Caco-2 (cell line): ENCODE measurements at places on chromosomes 11 and 22.

GRCh38 chr11:2459796-2460531, 15.2 kb downstream of the KCNQ1 start:
- peaks cover 6% of the 10 kb centered on the region for H3K4me1 ChIP-seq
- H3K27ac ChIP-seq: no peak overlapping the region
- H3K4me3 ChIP-seq: no peak overlapping the region
- H3K36me3 ChIP-seq: no peaks in the 10 kb centered on the region

DNA sequence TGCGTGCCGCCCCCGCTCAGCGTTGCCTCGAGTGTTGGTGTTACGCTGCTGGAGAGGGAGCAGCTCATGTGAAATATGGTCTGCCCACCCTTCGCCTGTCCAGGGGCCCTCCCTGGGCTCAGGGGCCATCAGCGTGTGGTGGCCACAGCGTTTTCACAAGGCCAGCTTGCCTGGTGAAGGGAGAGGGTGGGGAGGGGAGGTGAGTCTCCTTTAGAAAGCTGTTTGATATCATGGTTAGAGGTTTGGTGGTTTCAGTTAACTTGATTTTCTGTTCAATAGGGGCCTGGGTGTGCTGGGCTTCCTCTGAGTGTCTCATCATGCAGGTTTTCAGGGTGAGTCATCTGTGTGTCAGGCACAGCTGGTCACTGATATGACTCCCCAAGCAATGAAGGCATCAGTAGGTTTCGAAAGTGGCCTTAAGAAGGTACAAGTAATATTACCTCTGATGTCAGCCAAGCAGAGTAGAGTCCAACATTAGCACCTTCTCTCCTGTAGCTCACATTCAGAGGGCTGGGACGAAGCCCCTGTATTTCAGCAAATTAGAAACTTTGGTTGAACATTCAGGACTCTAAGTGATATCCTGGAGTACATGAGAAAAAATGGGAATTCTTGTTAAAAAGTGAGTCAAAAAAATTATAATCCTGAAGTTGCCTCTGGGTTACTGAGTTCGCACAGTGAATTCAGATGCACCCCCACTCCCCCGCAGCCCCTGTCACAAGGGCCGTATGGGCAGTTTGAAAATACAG, 172.5 kb downstream of the TBC1D22A start:
- H3K27ac ChIP-seq: peak overlapping the region; percentile 93
- H3K4me3 ChIP-seq: peak overlapping the region; percentile 17
- H3K4me1 ChIP-seq: peaks cover 39% of the 10 kb centered on the region
- no peaks in the 10 kb centered on the region for H3K36me3 ChIP-seq
- H3K27me3 ChIP-seq: no peaks in the 10 kb centered on the region
- DNase-seq: peak; percentile 69

- no peaks in the 10 kb centered on the region; the same call in 1 of the 2 replicates for H3K27me3 ChIP-seq
- no peak overlapping the region for H3K27ac ChIP-seq
- DNase-seq: peak; percentile 85
These were observed 51.5 kb upstream of the LRRC32 start for GRCh38 chr11:76721755-76722677.

DNA sequence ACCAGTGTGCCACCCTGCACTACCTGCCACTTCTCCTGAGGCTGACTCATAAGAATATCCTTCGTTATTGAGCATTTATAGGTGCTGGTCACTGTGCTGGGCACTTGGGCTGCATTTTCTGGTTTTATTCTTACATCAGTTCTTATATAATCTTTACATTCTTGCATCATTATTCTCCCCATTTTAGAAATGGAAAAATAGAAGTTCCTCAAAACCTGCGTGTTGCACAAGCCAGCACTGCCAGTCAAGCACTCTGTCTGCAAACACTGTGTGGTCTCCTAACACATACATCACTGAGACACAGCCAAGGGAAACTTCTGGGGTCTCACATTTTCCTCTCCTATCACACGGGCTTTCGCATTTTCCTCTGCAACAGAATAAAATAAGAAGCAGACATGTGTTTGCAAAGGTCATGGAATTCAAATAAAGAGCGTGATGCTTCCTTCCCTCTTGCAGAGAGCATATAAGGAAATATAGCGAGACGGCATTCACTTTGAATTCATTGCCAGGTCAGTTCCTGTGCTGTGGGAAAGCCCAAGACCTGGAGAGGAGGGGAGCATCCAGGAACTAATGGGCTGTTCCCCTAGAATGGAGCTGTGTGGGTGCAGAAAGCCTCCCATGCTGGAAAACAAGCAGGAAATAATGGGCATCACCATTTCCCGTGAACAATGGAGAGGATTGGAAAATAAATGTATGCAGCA, 73.9 kb upstream of the SEZ6L start:
- H3K27ac ChIP-seq: no peak overlapping the region
- no peaks in the 10 kb centered on the region for H3K27me3 ChIP-seq
- no peaks in the 10 kb centered on the region for H3K4me1 ChIP-seq
- no peaks in the 10 kb centered on the region for H3K36me3 ChIP-seq

DNA sequence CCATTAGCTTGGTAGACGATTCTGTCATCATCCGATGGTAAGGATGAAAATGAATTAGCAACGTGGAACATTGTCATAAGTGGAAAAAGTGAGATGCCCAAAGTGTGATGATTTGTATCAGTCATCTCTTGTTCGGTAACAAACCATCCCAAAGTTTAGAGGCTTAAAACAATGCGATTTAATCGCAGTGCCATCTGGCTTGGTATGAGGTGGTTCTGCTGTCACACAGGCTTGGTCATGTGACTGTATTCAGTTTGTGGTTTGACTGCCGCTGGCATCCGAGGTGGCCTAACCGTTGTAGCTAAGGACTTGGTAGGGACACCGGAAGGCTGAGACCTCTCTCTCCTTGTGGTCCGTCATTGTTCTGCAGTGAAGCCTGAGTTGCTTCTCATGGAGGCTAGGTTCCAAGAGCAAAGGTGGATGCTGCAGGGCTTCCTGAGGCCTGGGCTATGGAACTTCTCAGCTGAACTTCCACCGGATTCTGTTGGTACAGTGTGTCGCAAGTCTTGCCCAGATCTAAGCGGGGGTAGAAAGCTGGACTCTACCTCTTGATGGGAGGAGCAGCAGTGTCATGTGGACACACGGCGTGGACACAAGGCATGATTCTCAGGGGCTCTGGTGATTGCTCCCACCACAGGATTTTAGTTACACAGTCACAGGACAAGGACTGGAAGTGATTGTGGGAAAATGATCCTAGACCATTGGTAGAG, 36.3 kb downstream of the BCR start:
- H3K4me1 ChIP-seq: peaks cover 41% of the 10 kb centered on the region
- no peak for DNase-seq
- H3K27ac ChIP-seq: peak overlapping the region; percentile 19
- no peak overlapping the region for H3K4me3 ChIP-seq
- H3K36me3 ChIP-seq: no peaks in the 10 kb centered on the region
- no peaks in the 10 kb centered on the region for H3K27me3 ChIP-seq

GRCh38 chr11:17408641-17409040, 20.2 kb upstream of the KCNJ11 start:
- no peaks in the 10 kb centered on the region for H3K4me1 ChIP-seq
- H3K36me3 ChIP-seq: no peaks in the 10 kb centered on the region
- H3K27ac ChIP-seq: no peak overlapping the region
- DNase-seq: no peak
- H3K27me3 ChIP-seq: no peaks in the 10 kb centered on the region

- DNase-seq: peak; percentile 85
- H3K36me3 ChIP-seq: no peaks in the 10 kb centered on the region
- H3K4me3 ChIP-seq: no peak overlapping the region
- H3K27ac ChIP-seq: no peak overlapping the region
- H3K4me1 ChIP-seq: no peaks in the 10 kb centered on the region
- no peaks in the 10 kb centered on the region for H3K27me3 ChIP-seq
These were observed 51.8 kb downstream of the OTOG start for GRCh38 chr11:17598700-17599459.

GRCh38 chr11:123650901-123651300, 3.5 kb downstream of the SCN3B start:
- no peak overlapping the region for H3K4me3 ChIP-seq
- DNase-seq: no peak
- no peaks in the 10 kb centered on the region for H3K36me3 ChIP-seq
- no peaks in the 10 kb centered on the region; the same call in 1 of the 2 replicates for H3K4me1 ChIP-seq

GRCh38 chr11:12109591-12110196, 696 bp upstream of the MICAL2 start:
- H3K4me3 ChIP-seq: peak overlapping the region; percentile 58
- peak overlapping the region; percentile 80 for H3K27ac ChIP-seq
- peaks cover 33% of the 10 kb centered on the region for H3K4me1 ChIP-seq
- no peaks in the 10 kb centered on the region for H3K27me3 ChIP-seq

- no peaks in the 10 kb centered on the region for H3K27me3 ChIP-seq
- H3K36me3 ChIP-seq: no peaks in the 10 kb centered on the region
- no peaks in the 10 kb centered on the region for H3K4me1 ChIP-seq
- no peak for DNase-seq
These were observed 7.1 kb upstream of the LTO1 start for GRCh38 chr11:69682221-69682620.

GRCh38 chr22:47443836-47444745, 681.6 kb downstream of the TBC1D22A start:
- H3K4me1 ChIP-seq: no peaks in the 10 kb centered on the region
- H3K27ac ChIP-seq: no peak overlapping the region
- H3K27me3 ChIP-seq: no peaks in the 10 kb centered on the region
- no peaks in the 10 kb centered on the region for H3K36me3 ChIP-seq

DNA sequence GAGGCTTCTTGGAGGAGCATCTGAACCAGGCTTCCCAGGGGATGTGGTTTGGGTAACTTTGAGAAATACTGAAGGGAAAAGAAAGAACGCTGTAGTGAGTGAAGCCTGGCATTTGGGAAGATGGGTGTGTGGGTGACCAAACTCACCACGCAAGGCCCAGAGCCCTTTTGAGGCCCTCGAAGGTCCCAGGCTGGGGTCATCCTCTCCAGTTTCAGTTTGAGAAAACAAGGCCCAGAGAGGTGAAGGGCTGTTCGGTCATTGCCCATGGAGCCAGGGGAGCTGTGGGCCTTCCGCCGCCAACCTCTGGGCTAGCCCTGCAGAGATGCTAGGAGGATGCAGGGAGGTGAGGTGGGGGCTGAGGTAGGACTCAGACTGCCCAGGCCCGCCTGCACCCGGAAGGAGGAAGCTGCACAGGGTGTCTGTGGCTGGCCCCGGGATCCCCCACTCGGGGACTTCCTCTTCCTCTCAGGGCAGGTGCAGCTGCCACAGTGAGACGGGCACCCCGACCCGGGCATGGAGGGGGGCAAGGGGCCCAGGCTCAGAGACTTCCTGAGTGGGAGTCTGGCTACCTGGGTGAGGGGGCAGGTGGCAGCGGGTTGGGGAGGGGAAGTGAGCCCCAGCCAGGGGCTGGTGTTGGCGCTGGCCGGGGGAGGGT, at the start of gene CCDC88B:
Gene CCDC88B (plus strand): TSS at position 451 of the 655 bp plus-strand sequence. CDS start 63 bp downstream, at position 514.
- no peak for DNase-seq
- no peaks in the 10 kb centered on the region for H3K36me3 ChIP-seq
- no peak within 1 kb of the TSS for H3K4me3 ChIP-seq

DNA sequence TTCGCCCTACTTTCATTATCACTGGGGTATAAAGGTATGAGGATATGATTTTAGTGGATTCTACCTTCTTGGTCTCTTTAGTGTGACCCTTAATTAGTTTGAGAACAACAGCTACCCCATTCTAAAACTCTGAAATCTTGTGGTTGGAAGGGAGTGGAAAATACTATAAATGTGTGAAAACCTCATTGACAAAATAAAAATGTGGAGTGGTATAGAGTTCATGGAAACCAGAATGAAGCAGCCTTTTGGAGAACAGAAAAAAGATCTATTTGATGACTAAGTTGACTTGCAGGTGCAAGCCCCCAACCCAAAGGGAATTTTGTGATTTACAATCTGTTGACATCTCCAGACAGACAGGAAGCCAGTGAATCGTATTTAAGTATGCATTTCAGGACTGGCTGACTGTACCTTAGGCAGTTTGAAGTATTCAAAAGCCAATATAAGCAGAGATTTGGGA, 75.8 kb downstream of the GAS2 start:
- no peak for DNase-seq
- no peaks in the 10 kb centered on the region for H3K36me3 ChIP-seq
- no peaks in the 10 kb centered on the region for H3K27me3 ChIP-seq
- H3K27ac ChIP-seq: no peak overlapping the region
- H3K4me3 ChIP-seq: no peak overlapping the region

DNA sequence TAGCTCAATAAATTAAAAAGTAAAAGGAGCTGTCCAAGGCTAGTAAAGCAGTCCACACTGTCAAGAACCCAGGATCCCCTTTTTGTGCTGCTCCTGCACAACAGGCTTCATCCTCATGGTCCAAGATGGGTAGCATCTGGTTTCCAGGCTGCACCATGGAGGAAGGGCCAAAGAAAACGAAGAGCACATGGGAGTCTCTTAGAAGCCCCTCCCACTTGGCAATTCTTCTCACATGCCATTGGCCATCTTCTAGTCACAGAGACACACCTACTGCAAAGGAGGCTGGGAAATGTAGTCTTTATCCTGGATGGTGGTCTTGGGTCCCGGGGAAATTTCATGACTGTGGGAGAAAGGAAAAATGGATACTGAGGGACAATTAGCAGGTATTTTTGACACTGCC, 37.8 kb downstream of the PRR5L start:
- H3K27me3 ChIP-seq: no peaks in the 10 kb centered on the region
- H3K4me1 ChIP-seq: no peaks in the 10 kb centered on the region
- no peak overlapping the region for H3K4me3 ChIP-seq
- DNase-seq: peak; percentile 10

- H3K4me1 ChIP-seq: no peaks in the 10 kb centered on the region
- H3K4me3 ChIP-seq: no peak overlapping the region
- no peaks in the 10 kb centered on the region for H3K27me3 ChIP-seq
- DNase-seq: no peak
- no peak overlapping the region for H3K27ac ChIP-seq
- H3K36me3 ChIP-seq: no peaks in the 10 kb centered on the region
These were observed 28.7 kb downstream of the IGLL1 start for GRCh38 chr22:23551385-23551784.

GRCh38 chr11:83933008-83933407, 646.8 kb upstream of the CCDC90B start:
- H3K27ac ChIP-seq: no peak overlapping the region
- no peak for DNase-seq
- H3K27me3 ChIP-seq: no peaks in the 10 kb centered on the region; the same call in 1 of the 2 replicates
- H3K4me3 ChIP-seq: no peak overlapping the region

DNA sequence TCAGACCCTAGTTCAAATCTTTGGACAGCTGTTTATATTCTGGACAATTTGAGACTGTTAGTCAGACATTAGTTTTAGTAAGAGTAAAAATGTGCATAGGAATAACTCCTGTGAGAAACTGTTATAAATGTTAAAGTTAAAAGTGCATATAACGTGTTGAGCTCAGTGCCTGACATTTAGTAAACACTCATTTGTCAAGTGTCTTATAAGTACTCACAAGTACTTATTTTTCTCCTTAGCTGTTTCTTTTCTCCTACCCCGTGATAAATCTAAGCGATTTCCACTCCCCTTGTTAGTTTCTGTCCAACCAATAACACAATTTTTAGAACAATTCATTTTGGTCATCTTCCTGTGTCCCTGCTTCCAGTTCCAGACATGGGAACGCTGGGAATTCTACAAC, 59.3 kb downstream of the LRRC4C start:
- no peak overlapping the region for H3K4me3 ChIP-seq
- H3K27me3 ChIP-seq: no peaks in the 10 kb centered on the region
- H3K27ac ChIP-seq: peak overlapping the region; percentile 79
- DNase-seq: no peak

- H3K4me1 ChIP-seq: peaks cover 40% of the 10 kb centered on the region
- peaks cover 8% of the 10 kb centered on the region for H3K36me3 ChIP-seq
- peak overlapping the region; percentile 92; the same call in 1 of the 2 replicates for H3K4me3 ChIP-seq
- peak overlapping the region; percentile 85 for H3K27ac ChIP-seq
These were observed 18.8 kb upstream of the WDR74 start for GRCh38 chr11:62858201-62858600.
